ENCODE measurements at places on chromosomes 5 and 9.

- DNase-seq = no peak
Measured at GRCh38 chr9:20289423-20290010, 332.8 kb downstream of the MLLT3 start.

DNA sequence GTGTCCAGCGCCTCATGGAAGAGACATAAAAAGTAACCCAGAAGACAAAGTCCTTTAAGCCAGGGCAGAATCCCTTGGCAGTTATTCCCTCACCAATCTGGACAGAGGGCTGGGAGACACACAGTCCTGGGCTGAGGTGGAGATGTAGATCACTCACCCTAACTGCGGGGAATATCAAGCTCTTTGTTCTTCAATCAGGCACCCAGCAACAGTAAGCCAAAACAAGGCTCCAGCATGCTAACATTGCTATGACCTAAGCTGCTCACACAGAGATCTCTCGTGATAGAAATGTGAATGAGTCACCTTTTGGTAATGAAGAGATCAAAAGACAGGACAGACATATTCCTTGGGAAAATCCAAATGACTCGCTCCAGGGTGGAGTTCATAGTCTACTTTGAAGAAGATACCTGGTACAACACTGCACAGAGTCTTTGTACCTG, 101.3 kb downstream of the FBN2 start:
- no peak for DNase-seq

- DNase-seq = no peak
Measured at GRCh38 chr9:18159254-18159653, 314.7 kb upstream of the ADAMTSL1 start.

DNA sequence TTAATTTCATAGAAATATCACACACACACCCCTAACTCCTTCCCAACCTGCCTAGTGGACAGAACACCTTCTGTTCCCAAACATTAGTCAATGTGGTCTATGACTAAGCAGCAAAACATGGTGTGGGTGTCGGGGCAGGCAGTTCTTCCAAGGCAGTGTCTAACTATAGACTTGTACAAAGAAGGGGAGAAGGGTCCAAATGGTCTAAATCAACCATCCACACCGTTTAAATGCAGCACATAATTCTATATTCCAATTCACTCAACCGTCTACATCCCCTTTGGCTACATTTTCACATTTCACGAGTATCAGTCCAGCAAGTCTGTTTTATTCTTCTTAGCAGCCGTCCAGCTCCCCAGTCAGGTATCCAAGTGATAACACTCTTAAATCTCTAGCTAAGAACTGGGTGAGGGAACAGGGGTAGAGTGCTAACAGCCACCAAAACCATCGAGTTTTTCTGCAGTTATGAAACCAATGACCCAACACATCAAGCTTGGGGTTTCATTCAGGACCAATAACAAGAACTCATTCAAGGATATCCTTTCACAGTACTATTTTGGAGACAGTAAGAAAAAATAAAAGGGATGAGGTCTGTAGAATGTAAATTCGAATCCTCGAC, 3.3 kb downstream of the ZNF608 start:
- DNase-seq = no peak

GRCh38 chr5:124650951-124651662, 95.3 kb downstream of the ZNF608 start:
- no peak for DNase-seq

GRCh38 chr9:117720555-117720954, 16.4 kb downstream of the TLR4 start:
- no peak for DNase-seq

DNA sequence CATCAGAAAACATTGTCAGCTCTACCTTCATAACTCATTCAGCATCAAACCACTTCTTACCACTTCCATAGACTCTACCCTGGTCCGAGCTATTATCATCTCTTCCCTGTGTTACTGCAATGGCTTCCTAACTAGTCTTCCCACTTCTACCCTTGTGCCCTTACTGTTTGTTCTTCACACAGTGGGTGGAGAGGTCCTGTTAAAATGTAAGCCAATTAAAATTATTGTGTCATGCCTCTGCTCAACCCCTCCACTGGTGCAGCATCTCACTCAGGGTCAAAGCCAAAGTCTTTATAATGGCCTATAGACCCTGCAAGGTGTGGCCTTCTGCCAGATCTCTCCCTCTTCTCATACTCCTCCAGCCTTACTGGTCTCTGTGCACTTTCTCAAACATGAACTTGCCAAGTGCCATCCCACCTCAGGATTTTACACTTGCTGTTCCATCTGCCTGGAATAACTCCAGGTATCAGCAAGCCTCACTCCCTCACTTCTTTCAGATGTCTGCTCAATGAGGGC, 22.8 kb upstream of the ARAP3 start:
- DNase-seq = no peak

GRCh38 chr5:117161718-117162335, 587.2 kb upstream of the SEMA6A start:
- no peak for DNase-seq

DNA sequence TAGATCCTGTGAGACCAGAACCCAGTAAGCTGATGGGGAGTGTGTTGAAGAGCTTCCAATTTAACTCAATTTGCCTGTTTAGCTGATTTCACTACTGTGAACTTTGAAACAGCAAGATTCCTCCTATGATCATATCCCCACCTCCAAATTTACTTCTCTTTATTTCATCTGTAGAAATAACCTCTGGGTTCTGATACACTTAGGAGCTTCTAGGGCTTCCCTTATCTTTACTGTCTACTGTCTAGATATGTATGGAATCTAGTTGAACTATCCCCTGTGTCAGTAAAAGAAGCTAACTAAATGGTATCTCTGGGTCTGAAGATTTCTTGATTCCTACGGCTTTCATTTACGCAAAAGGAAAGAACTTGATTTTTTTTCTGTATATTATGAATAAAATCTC, 116.8 kb downstream of the GCNT1 start:
- DNase-seq = no peak

Measured in NCI-H1436 (cell line).